ENCODE measurements at places on chromosomes 12 and 14. TPM values are rescaled to one million over a fixed set of nuclear protein-coding genes. Genes with fewer than 3 reads are reported as not detected.
A peak's percentile ranks its signal among the peaks of the same experiment; 100 is the strongest.

Gene KRT6C
- not detected for total RNA-seq

DNA sequence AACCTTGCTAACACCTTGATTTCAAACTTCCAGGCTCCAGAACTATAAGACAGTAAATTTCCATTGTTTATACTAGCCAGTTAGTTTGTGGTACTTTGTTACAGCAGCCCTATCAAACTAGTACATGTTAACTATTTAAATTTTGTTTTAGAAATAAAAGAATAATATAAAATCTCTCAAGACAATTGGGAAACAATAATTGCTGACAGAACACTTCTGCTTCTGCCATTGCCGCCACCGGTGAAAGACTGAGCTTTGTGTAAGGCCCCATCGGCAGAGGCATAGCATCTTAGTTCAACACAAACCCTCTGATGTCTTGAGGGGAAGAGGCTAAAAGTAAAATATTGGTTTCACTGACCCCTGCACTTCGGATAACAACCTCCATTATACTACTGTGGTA, 1607.1 kb upstream of the SEL1L start:
- no peak for DNase-seq

Gene ASCL1
- total RNA-seq = not detected

DNA sequence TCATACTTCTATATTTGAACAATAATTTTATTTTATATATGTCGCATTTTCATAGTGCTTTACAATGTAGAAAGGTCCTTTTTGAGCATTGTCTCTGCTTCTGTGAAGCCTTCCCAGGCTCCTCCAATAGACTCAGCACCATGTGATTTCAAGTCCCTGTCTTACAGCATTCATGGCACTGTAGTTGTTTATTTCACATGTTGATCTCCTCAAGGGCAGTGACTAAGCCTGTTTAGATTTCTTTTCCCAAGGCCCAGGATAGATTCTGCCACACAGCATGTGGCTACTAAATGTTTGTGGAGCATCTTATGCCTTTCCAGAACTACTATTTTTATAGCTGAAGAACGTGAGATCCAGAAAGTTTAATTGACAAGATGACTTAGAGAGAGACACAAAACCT, 391.7 kb downstream of the TMEM117 start:
- no peak for DNase-seq

Gene RNASE3
- total RNA-seq = not detected

Gene TC2N
- total RNA-seq = 0.29 TPM

- no peak for DNase-seq
Observed at GRCh38 chr12:4027412-4027811, 154.2 kb upstream of the PARP11 start.

GRCh38 chr14:63745858-63746425, 18.1 kb upstream of the SGPP1 start:
- no peak for DNase-seq

DNA sequence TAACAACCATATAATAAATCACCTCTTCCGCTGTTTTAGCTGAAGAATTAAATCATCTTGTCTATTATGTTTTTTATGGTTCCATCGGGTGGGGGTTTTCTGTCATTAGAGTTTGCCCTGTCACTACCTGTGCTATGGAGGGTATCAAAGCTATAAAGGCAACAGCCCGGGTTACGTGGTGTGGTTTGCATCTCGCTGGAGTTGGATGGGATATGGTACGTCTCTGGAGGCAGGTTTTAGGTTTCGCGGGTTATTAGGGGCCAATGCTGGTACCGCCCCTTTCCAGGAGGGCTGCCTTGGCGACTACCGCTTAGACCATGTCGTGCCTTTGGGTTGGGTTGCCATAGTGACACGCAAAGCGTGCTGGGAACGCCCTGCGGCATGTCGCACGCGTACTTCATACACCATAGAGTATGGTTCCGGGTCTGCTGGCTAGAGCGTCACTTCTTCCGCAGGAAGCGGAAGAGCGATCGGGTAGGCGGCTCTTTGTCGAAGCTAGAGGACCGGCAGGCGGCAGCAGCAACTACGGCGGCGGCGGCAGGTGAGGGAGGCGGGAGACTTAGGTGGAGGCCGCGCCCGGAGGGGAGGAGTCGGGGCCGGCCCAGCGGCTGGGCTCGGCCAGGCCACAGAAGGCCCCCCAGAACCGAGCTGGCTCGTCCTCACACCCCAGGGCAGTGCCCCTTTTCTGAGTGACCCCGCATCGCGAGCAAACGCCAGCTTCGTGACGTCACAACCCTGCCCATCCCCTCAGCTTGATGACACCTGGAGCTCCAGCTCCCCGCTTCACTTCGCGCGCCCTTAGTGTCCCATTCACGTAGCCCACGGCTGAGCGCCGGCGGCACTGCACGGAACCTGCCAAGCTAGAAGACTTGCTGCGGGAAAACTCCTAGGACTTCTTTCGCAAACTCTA, at the start of gene ZC3H10:
TSS of gene ZC3H10 (plus strand) at position 489 of the 910 bp plus-strand sequence. CDS start 2,297 bp downstream, outside the sequence.
- DNase-seq = peak; percentile 93

- DNase-seq = no peak
Observed at GRCh38 chr12:78157199-78157598, 326.5 kb downstream of the NAV3 start.

- DNase-seq = peak; percentile 26
Observed at GRCh38 chr14:98176892-98177291, 1095.1 kb downstream of the BCL11B start.

DNA sequence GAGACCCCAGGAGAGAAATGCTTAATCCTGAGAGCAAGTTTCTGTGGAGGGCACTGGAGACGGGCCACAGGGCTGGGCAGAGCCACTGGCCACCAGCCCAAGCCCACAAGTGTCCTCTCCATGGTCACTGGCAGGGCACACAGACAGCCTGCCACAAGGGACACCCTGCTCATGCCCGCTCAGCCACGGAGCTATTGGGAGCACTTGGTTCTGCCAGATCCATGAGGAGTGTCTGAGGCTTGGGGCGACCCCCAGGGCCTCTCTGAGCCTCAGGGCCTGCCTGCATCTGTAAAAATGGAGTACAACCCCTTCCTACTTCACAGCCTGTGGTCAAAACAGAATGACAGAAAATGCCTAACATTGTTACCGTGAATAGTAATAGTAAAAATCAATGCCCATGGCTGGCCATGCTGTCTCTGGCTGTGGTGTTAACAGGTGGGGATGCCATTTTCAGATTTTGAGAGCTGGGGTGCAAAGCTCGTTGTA, 3.2 kb downstream of the PGF start:
- DNase-seq = peak; percentile 80
